ENCODE measurements at places on chromosomes 7 and 10.

DNA sequence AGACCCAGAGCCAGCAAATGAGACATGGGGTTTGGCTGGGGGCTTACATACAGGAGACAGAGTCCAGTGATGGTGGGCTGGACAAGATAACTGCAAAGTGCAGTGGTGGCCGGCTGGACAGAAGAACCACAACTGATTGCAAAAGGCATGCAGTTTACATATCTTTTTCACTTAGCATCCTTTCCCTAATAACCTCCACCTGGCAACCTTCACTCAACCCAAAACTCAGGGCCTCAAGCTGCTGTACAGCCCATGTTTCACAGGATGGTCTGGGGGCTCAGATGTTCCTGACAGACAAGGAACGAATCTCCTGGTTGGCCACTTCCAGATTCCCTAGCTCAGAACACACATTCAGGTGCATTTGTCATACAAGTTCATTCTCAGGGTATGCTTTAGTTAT lies 7.8 kb upstream of the PDCD4 start:
- DNase-seq, result no peak

DNA sequence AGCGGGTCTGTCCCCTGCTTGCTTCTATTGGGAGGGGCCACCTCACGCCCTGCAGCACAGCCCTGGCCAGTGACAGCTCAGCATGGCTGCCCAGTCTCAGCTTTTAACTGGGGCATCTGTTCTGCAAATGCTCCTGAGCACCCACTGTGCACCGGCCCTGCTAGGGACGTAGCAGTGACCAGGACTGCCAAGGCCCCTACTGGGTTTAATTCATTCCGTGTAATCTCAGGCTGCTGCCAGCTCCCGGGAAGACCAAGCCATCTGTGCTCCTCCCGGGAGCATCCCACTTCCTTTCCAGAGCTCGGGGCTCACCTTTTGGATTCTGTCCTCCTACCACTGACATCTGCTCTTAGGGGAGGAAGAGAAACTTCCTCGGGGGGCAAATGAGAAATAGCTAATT lies 85.2 kb downstream of the ADARB2 start:
- DNase-seq, result no peak

DNA sequence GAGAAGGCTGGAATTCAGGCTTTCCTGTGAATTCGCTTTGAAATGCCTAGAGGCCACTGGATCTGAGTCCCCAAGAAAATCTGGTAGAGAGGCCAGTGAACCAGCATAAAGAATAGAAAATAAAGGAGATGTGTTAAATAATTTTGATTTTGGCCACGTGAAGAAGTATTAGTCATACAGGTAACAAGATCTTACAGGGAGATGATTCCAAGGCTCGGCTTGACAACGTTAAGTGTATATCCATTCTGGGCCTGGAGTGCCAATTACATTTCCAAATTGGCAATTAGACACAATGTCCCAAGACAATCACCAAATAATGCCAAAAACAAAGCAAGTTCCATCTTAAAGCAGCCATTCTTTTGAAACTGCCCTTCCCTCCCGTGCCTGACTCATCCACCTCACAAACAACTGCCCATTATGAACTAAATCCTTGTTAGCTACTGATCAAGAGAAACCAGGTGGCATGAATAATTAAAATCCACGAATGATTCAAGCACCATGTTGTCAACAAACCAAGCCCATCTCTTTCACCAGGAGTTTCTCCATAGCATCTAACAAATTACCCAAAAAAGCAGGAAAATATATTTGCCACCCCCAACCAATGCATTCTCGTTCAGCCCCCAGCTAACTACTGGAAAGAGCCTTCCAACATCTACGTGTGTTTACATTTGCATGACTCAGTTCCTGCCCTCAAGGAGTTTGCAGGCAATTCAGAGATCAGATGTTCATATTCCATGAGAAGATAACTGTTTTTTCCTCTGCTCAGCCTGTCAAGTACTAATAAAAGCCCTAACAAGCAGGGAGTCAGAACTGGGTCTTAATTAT lies 8.5 kb downstream of the KCNMA1 start:
- no peak for DNase-seq

DNA sequence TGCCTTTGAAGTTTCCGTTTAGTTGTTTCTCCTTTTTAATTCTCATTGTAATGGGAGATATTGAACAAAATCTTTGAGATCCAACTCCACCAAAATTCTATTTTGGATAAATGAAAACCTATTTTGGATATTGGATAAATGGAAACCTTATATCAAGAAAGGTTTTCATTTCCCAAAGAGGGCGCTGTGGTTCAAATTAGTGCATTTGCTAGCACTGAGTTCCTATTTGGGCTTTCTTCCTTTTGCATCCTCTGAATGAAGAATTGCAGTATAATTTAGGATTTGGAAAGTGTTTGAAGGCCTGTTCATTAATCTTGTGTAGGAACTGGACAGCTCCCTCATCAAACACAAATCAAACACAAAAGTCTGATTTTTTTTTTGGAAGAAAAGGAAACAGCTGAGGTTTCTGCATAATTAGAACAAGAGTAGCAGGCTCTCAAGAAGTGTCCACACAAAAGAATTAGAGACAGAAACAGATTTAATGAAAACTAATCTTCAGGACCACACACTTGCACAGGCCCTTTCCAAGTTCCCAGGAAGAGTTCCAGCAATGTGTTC lies 80.8 kb upstream of the KLF14 start:
- no peak for DNase-seq

DNA sequence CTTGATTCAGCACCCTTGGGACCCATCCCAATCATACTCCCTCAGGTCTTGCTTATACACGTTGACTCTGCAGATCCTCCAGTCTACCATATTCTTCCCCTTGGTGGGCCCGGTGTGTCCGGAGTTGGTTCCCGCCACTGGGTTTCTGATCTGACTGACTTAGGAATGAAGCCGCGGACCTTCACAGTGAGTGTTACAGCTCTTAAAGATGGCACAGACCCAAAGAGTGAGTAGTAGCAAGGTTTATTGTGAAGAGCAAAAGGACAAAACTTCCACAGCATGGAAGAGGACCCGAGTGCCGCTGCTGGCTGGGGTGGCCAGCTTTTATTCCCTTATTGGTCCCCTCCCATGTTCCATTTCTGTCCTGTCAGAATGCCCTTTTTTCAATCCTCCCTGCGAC lies 5.9 kb upstream of the GDF10 start:
- no peak for DNase-seq

DNA sequence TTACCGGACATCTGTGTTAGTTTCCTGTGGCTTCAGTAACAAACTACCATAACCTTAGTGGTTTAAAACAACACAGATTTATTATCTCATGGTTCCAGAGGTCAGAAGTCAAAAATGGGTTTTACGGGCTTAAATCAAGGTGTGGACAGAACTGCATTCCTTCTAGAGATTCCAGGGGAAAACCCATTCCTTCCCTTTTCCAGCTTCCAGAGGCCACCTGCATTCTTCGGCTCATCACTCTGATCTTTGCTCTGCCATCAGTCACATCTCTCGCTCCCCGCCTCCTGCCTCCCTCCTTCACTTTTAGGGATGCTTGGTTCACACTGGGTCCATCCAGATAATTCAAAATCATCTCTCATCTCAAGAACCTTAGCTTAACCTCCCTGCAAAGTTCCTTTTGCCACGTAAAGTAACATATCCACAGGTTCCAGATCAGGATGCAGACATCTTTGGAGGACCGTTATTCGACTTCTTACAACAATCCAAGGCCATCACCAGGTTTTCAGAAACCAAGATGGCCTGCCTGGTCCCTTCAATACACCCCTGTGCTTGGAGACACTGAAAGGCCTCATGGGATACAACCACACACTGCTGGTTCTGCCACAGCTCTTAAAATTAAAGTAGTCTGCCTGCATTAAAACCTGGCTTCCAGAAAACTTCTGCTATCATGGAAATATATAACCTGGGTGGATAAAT lies 225.9 kb upstream of the MYO3A start:
- DNase-seq, result no peak

GRCh38 chr7:50267525-50268041 lies 36.9 kb upstream of the IKZF1 start:
- DNase-seq, result no peak

GRCh38 chr7:29485339-29486190 lies 78.1 kb upstream of the PRR15 start:
- no peak for DNase-seq

DNA sequence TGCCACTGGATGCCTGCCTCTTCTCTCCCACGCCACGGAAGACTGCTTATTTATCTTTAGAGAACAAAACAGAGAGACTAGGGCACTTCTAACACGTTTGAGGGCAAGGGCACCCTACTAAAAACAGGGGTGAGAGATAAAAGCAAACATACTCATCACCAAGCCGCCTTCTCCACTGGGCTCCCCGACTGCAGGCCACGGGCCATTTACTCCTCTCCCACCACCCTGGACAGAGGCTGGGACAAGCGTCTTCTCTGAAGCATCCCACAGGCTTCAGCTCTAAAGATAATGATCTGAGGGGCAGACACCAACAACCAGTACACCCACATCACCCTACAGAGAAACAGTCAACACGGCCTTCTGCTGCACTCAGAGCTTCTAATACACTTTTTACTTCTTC lies 78.7 kb downstream of the CYTH3 start:
- no peak for DNase-seq

GRCh38 chr10:77162697-77163096 lies 474.9 kb downstream of the KCNMA1 start:
- no peak for DNase-seq

- DNase-seq, result no peak
Observed at GRCh38 chr7:2729031-2729892, 41.3 kb downstream of the AMZ1 start.

DNA sequence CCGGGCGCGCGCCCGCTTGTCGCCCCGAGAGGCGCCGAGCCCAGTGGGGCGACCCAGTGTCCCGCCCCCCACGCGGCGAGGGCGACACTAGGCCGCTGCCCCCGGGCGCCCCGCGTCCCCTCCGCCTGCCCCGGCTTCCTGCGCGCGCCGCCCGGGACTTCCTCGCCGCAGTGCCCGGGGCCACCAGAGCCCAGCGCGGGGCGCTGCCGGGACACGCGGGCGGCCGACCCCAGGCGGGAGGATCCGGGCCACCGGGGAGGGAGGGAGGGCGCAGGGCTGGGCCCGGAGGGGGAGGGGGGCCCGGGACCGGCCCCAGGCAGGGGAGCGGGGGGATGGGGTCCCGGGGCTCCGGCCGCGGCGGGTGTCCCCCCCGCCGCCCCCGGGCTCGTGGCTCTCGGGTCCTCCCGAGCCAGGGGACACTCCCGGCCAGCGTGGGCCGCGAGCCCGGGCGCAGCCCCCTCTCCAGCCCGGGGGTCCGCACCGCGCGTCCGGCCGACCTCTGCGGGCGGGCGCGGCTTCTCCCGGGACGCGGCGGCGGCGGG lies 435 bp upstream of the PWWP2B start:
- peak; percentile 52 for DNase-seq

- no peak for DNase-seq
Observed at GRCh38 chr7:144378651-144379050, 23.4 kb downstream of the ARHGEF5 start.

DNA sequence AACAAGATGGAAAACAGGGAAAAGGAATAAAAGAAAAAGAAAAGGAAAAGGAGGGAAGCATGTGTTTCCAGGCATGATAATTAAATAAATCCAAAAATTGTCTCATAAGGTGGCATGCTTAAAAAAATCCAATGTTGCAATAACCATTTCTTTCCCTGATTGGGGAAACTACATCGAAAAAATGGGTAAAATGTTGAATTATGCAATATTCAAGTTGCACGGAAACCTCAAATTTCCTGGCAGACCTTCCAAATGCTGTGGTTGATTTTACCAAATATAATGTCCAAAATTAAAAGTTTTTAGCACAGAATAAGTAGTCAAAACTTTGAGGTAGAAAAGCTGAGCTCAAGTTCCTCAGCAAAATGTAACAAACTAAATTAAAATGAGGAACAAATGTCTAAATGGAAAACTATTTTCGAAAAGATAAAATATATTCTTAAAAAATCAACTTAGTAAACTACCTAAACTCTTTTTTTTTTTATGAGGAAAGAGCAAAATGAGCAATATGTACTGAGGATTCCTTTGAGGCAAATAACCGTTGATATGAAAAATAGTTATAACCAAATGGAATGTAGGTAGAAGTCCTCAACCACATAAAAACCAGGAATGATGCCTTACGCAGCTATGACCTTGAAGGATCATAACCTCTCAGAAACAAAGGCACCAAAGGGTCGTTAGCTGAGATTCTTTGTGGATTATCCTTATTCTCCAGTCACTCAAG lies 52.6 kb downstream of the MACC1 start:
- DNase-seq, result no peak

DNA sequence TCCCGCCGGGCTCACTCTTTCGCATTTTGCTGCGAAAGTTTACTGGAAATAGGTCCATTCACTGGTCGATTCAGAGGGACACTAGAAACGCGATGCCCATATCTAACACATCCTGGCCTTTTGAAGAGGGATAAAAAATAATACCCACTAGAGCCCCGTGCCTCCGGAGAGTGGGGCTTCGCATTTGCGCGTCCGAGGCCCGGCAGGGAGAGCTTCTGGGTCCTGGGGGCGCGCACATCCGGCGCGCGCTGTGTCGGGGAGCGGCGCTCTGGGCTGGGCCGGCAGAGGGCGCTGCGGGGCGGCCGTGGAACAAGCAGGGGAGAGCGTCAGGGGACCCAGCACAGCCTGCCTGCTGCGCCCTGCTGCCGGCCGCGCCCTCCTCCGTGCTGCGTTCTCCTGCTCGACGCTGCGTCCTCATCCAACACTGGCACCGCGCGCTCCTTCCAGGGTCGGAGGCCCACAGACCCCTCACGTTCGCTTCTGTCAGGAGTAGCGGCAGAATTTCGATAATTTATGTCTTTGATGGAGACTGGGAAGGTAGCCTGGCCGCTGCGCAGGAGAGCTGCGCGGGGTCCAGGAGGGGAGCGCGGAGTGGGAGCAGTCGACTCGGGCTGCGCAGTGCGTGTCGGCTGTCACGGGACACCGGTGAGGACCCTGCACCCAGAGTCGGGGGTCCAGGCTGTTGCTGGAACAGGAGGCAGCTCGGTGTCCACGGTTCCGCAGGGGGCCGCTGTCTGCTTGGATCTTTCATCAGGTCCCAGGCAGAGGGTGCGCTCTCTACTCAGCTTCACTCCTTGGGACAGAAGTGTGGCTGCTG lies 41.5 kb upstream of the ZNF32 start:
- DNase-seq, result peak; percentile 74

DNA sequence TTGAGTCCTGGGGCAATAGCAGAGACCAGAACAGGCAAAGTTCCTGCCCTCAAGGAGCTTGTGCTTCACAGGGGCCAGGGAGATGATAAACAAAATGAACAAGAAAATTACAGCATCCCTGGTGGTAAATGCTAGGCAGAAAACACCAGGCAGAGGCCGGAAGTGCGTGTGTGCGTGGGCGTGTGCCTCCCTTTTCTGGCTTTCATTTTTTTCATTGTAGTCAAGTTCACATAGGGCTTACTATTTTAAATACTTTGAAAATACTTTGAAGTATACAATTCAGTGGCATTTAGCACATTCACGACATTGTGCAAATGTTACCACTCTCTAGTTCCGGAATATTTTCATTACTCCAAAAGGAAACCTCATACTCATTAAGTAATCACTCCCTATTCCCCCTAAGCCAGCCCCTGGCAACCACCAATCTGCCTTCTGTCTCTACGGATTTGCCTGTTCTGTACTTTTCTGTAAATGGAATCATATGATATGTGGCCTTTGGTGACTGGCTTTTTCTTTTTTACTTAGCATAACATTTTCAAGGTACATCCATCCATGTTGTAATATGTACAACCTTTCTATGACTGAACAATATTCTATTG lies 88.1 kb upstream of the PDCD4 start:
- peak; percentile 54 for DNase-seq

GRCh38 chr10:124124123-124124768 lies 30.8 kb upstream of the CHST15 start:
- no peak for DNase-seq
